ENCODE measurements at places on chromosomes 1 and 21.

- no peak for DNase-seq
These were observed 461.9 kb downstream of the CAMTA1 start for GRCh38 chr1:7247158-7247557.

DNA sequence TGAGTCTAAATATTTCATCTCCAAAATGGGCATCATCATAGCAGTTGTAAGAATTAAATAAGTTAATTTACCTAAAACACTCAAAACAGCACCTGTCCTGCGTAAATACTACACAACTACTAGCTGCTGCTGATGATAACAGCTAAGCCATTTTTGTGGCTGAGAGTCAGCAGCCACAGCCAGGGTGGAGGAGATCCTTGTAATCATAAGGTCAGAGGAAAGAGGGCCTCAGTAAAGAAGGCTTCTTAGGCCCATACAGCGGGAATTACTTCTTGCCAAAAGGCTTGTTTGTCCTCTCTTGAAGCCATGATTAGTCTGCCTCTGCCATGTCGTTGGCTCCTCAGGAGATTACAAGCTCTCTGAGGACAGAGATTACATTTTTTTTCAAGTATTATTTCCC, 245.0 kb downstream of the FGGY start:
- DNase-seq, result no peak

GRCh38 chr1:204340081-204340889, 19.4 kb downstream of the PLEKHA6 start:
- no peak for DNase-seq

- DNase-seq, result no peak
These were observed 220.7 kb downstream of the LTN1 start for GRCh38 chr21:28771790-28772501.

- no peak for DNase-seq
These were observed 100.9 kb downstream of the DDX20 start for GRCh38 chr1:111856411-111857185.

- DNase-seq, result no peak
These were observed 32.0 kb downstream of the RIMS3 start for GRCh38 chr1:40633523-40633922.

DNA sequence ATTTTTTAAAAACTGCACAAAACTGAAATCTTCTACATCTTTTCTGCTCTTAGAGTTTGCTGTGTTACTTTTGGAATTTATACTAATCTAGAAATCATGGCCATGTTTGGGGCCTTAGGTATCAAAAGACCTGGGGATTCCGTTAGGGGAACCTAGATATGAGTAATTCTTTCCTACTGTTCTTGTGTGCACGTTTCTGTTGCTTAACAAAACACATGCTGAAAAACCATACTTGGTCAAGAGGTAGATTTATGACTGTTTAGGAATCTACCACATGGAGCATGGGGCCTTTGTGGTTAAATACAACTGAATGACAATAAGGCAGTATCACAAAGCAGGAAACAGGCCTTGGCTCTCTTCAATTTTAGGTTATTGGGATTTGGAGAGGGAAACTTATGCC, 291.9 kb upstream of the USP25 start:
- DNase-seq, result no peak

DNA sequence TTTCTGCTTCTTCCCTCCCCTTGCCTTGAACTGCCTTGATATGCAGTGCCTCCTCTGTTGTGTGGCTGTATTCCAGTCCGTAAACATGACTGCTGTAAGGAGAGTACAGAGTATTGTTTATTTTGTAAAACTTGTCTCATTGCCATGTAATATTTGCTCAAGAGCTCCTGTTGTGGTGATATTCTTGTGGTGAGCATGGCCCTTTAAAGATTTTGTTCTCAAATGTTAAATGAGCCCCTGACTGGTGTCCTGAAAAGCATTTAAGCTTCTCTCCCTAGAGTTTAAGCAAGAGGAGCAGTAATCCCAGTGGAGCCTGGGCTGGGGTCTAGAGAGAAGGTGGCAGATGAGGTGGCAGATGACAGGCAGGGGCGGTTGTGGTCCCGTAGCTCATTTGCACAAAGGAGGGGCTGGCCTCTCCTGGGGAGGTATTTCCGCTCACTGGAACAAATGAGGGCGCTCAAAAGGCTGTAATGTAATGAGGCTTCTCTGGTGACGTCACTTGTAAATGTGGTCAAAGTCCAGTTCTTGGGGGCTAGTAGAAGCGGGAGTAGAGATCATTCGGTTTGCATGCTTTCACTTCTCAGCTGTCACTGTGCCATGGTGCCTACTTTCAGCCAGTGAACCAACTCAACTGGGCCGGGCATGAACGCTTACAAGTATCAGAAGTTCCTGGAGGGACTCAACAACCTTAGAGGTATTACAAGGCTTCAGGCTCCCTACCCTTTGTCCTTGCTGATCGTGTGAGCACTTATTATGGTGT, 46.0 kb upstream of the MACF1 start:
- DNase-seq, result no peak

DNA sequence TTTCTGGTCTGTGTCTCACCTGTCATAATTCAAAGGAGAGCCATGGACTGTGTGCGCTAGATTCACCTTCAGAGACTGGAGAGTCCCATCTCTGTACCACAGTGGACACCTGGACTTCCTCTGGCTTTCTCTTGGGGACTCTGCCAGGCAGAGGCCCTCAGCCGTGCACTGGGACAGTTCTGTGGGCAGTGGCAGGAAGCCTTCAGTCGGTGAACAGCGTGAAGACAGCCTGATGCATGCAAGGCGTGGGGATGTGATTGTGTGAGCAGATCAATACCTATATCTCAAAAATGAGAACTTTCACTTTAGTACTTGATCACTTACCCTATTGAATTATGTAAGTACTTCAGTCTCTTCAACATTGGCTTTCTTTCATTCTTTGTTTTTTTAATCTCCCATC, 245.3 kb downstream of the DISC1 start:
- no peak for DNase-seq
